Activated T-helper 1 cell treated with anti-CD3 and anti-CD28 coated beads, Interleukin-12 subunit alpha, Interleukin-12 subunit beta, Interleukin-2, Interleukin-4 antibody, amounts not matched to agents 30 ng/mL and 10 ng/mL and 1 ng/mL, durations not matched to agents 14 hours and 24 hours and 36 hours (primary cell): ENCODE measurements at places on chromosomes 2 and 18.

- DNase-seq = no peak
These were observed 200.3 kb downstream of the SNTG2 start for GRCh38 chr2:1150724-1151511.

DNA sequence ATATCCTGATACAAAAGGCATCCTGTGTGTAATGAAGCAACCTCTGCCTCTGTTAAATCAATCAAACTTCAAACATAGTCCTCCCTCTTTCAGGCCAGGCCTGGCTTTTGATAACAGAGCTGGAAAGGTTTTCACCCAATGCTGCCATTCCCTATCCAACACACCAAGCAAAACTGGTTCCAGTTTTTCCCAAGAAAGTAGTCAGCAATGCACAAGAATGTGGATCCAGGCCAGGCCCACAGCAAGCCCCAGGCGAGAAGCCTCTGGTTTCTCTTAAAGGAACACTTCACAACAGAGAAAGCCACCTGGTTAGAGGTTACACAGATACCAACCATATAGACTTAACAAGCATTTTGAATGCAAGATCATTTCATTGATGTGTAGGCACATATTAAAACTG is 49.2 kb upstream of the CCDC150 start:
- no peak for DNase-seq

DNA sequence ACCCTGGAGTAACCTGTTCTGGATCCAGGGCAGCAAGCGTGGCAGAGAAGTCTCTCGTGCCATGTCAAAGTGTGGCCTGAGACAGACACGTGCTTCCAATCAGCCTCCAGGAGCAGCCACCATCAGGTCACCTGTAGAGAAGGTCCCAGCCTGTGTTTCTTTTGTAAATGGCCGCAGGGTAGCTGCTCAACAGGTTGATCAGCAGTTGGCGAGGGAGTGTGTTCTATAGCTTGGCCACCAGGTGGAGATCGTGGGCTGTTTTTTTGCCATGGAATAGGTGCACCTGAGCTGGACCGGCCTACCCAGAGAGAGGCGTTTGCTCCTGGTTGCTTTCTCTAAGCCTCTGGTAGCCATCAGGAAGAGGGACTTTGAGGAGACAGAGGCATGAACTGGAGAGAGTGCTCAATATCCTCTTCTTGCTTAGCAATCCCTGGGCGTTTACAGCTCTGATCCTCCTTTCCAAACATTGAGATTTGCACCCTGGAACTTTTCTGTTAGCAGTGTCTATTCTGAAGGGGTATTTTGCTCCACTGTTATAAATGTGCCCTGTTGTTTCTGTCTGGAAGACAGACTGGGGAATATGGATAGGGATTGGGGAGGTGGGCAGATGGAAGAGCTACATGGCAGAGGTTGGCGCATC is 34.2 kb upstream of the EN1 start:
- peak; percentile 34 for DNase-seq

DNA sequence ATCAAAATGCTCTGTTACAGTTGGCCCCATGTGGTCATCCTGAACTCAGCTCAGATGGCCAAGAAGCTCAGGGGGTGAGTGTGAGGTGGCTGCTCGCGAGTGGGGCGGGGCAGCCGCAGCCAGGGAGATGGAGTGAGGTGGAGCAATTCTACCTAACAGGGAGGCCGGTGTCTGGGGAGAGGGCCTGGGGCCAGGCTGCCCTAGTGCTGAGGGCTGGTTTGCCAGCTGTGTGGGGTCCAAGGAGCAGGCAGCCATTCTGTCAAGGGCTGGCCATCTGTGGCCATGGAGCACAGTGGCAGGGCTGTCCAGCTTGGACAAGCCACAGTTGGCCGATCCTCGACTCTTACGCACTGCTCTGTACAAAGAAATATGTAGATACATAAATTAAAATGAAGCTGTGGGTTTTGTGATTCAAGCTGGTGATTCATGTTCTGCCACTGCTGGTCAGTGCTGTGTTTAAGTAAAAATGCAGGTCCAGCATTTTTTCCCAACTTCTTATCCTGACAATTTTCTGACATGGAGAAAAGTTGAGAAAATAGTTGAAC is 82.1 kb downstream of the HS6ST1 start:
- DNase-seq = no peak

DNA sequence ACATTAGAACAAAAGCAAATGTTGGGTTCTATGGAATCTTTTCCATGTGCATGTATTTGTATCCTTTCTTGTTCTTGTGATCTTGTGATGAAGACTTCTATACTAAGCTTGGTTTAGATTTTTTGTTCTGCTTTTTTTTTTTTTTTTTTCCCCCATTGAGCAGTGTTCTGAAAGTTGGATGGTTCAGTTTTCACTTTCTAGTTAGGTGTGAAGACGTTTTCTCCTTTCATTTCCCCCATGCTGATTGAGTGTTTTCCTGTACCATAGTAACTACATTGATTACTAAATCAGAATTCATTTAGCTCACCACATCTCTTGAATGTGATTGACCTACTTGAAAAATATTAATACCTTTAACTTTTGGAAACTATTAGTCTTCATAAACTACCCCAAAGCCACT is 34.1 kb downstream of the NOP58 start:
- DNase-seq = no peak

DNA sequence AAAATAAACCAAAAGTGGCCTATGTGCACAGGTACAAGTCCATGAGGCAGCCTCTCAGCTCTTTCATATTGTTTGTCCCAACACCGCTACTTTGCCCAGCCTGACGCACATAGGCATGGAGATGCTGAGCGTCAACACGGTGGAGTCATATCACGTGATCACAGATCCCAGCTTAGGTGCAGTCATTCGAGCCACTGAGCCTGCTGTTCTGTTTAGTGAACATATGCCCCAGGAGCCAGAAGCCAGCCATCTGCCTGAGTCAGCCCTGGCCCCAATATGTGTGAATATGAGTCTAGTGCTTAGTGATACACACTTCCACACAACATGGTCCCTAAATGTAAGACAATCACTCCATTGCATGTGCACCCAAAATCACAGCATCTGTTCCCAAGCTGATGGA is 88.2 kb upstream of the LCLAT1 start:
- DNase-seq = no peak

DNA sequence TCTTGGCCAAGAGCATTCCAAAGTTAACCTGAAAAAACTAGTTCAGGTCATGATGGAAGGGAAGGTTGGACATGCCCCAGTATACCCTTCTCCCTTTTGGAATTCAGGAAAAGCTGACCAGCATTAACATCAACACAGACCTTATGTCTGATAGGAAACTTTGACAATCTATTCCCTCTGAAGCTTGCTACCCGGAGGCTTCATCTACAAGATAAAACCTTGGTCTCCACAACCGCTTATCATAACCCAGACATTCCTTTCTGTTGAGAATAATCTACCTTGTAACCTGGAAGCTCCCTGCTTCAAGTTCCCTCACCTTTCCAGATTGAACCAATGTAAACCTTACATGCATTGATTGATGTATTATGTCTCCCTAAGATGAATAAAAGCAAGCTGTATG is 24.7 kb upstream of the IL37 start:
- DNase-seq = no peak

DNA sequence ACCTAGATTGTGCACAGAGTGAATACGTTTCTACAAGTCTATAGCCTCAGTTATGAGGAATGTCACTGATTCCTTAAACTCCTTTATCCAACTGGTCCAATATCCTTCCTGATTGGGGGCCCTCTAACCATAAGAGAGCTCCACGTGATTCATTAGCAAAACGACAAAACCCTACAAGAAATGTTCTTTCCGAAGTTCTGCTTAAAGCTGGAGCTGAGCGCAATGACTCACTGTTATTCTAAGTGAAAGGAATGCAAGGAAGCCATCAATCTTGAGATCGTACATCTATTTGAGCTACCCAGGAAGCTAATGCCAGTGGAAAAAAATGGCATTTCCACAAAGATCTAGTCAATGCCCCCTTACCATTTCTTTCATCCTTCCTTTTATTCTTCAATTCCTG is 354.9 kb upstream of the CDH20 start:
- no peak for DNase-seq

DNA sequence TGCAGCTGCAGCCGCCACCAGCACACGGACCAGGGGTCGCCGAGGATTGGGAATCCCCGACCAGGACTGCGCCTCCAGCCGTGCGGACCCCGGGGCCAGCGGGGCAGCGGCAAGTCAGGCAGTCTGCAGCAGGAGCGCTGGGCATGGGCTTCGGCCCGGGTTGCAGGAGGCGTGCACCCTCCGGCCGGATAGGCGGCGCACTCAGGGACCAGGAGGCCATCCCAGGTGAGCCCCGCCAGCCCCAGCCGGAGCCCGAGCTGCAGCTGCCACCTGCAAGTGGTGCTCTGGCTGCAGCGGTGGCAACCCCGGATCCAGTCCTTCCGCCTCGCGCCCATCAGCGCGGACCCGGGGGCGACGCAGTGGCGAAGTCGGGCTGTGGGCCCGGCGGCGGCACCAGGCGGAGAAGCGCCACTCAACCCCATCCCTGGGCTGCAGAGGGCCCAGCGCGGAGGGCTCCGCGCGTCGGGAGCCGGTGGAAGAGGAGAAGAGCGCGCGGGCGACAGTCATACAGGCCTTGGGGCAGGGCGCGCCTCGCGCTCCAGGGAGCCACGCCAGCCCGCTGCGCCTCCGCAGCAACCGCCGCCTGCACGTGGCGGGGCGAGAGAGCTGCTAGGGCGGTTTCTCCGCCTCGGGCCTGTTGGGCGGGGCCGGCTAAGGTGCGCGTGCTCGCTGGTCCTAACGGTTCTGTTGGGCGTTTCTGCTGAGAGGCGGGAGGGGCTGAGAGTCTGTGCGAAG is 73.8 kb downstream of the RPIA start:
- peak; percentile 40 for DNase-seq

DNA sequence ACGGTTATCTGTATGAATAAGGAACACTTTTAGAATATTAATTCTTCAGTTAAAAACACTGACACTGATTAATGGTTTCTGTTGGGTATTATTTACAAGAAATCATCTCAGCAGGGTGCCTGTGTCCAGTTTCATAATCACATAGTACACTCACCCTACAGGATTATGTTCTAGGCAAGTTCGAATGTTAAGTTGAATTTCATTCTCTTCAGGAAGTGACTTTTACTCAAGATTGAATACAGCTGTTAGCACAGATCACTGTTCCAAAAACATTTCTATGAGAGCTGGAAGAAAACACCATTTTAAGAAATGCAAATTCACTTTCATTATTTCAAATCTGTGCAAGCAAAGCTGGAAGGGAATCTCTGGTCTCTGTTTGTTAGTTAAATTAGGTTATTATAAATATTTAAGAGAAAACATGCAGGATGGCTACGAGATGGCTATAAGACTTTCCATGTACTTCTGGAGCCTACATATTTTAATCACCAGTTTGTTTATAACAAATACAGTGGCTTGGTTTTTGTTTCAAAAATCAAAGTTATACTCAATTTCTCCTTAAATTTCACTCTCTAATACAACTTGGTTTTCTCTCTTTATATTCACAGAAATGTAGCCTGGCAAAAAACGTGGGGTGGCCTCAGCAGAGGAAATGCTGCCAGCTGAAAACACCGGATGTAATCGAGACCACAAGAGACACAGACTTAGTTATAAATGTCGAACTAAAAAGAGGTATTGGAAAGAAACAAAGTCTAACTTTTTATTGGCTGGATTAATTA is 65.8 kb downstream of the RBMS1 start:
- DNase-seq = no peak

DNA sequence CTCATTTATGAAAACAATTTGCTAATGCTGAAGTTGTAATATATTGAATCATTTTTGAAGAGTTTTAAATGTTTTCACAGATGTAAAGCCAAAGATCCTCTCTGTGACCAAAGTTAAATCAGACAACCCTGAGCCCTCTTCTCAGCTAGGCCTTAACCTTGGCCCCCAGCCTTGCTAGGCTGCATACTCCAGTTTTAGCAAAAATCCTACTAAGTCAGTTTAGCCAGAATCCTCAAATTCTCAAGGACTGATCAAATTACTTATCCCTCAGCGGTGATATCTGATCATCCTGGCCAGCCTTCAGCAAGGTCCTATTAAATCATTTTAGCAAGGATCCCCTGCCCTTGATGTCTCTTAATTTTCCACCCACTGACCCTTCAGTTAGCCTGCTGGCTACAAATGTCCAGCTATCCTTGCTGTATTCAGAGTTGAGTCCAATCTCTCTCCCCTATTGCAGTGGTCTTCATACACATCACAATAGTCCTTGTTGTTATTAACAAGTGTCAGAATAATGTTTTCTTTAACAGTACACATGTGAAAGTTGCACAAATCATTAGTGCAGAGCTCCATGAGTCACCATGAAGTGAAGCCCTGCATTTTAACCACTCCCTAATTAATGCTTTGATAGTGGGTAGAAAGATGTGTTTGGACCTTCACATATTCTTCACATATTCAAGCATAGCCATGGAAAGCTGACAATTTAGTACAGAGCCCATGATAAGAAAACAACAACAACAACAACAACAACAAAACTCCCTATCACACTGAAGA is 206.4 kb downstream of the NBAS start:
- DNase-seq = no peak

DNA sequence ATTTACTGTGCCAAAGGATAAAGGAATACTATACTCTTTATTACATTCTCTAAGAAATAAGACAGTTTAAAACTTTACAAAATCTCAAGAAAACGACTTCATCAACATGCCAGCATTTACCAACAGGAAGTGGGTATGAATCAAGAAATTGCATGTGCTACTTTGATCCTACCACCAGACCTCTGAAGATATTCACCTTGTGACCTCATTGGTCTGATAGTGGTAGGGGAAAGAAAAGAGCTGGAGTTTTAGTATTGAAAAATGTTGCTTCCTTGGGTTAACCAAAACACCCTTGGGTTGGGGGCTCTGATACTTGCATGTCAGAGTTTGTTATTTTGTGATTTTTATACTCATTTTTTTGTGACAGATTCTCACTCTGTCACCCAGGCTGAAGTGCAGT is 84.1 kb upstream of the LPIN2 start:
- no peak for DNase-seq

- no peak for DNase-seq
These were observed 18.4 kb upstream of the B3GNT2 start for GRCh38 chr2:62177392-62178049.

DNA sequence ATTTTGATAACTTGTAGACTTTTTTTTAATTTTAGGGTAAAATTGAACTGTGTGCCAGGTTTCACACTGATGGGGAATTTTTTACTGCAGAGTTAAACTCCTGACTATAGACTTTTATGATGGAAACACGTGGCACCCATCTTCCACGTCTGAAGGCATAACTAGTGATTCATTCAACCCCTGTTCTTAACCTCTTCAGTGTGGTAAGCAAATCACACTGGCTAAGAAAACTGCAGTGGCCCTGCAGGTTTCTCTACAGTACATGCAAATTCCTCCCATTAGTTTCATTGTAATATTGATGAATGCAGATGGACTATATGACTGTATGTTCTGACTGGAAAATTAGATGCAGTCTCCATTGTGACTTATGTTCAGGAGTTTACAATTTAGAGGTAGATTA is 47.2 kb downstream of the SMAD4 start:
- DNase-seq = no peak
